NCI-H1436 (cell line): ENCODE measurements at places on chromosomes 5 and 9.

DNA sequence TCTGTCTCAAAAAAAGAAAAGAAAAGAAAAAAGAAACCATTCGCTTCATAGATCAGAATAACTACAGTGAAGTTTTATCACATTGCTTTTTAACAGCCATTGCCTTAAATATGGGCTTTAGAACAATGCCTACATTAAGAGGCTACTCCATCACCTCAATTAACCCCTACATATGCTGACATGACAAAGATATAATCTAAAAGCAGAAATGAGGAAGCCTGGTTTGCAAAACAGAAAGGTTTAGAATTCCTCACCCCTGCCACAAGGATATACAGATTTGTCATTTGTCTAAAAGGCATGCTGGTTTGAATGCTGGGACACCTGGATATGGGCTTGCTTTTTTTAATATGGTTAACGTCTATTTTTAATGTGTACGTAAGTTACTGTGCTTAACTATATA is 1353.0 kb upstream of the C9orf72 start:
- DNase-seq = no peak

GRCh38 chr5:166991601-166992000 is 1299.8 kb upstream of the WWC1 start:
- no peak for DNase-seq

- DNase-seq = no peak
Observed at GRCh38 chr9:8492024-8492423, 692.4 kb upstream of the DMAC1 start.

GRCh38 chr5:25892211-25892610 is 1146.2 kb downstream of the CDH9 start:
- DNase-seq = no peak

- DNase-seq = no peak
Observed at GRCh38 chr5:80725446-80725845, 70.7 kb upstream of the DHFR start.

- no peak for DNase-seq
Observed at GRCh38 chr5:73367650-73368049, 80.9 kb downstream of the FOXD1 start.

- no peak for DNase-seq
Observed at GRCh38 chr9:131500377-131500776, 2.3 kb upstream of the POMT1 start.

GRCh38 chr9:33446240-33446945 is 1.0 kb downstream of the AQP3 start:
- no peak for DNase-seq

DNA sequence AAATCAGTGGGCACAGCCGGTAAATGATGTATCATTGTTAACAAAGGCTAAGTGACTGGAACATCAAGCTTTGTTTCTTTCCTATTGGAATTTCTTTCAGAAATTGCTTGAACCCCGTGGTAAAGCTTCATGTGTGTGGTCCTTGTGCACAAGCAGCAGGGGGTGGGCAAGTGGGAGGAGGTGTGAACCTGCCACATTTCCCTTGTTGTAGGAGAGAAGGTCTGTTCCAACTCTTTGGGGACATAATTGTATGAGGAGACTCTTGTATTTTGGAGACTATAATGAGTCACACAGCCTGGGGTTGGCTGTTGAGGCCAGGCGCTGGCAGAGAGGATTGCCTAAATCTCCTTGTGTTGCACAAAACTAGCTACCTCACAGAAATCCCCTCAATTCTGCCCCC is 620.5 kb downstream of the IRX1 start:
- no peak for DNase-seq

DNA sequence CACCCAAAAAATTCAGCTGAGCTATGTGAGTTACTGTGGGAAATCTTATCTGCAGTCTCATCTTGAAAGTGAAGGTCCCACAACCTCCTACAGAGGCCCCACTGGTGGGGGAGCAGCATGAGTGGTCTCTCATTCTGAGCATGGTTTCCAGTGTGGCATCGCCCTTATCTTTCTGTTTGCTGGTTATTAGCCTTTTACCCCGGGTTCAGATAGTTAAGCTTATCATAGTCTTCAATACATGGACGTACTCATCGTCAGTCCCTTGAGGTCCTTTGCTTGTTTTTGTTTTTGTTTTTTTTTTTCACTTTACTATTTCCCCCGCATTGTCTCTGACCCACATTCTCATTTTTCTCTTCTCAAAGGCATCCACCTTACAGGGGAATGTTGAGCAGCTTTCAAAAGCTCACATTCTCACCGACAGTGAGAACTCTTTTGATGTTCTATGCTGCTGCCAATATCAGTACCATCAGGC is 7.7 kb upstream of the HAVCR2 start:
- no peak for DNase-seq

DNA sequence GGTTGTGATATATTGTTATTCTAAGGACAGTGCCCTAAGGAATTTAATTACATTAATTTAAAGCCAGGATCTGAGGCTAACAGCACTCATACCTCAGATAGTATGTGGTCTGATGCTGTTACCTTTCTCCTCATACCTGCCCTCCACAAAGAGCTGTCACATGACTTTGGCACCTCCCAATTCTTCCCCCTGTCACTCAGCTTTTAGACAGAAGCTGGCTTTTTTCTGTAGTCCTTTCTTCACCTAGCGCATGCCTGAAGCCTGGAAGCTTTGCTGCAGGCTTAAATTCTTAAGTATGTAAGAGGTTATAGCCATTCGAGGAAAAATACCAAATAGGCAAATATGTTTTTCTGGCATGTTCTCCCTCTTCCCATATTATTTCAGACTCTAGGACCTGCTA is 61.0 kb upstream of the ADAMTS19 start:
- DNase-seq = no peak

GRCh38 chr9:78573205-78573604 is 276.3 kb downstream of the PSAT1 start:
- no peak for DNase-seq

DNA sequence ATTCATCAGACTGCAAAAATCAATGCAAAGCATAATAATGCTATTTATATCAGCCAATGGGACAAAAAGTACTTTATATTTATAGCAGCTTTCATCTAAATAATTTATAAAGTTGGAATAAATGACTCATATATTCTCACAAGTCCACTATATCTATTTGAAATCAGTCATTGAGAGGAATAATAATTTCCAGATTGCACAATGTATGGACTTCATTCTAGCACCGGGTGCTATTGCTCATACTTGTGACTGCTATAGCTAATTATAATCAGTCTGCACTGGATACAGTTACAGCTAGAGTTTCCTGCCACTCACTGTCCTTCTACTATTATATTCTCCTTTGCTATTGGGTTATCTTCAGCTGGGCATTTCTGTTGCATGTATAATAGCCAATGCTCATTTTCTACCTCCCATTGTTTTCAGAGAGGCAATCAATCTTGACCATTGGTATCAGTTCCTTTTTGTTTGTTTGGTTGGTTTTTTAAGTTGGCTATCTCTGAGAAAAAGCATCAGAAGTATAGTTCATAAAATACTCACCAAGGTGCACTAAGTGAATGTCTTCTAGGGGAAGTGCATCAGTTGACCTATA is 1.9 kb downstream of the CDH18 start:
- no peak for DNase-seq

GRCh38 chr5:151896031-151896691 is 28.5 kb downstream of the GLRA1 start:
- no peak for DNase-seq

- no peak for DNase-seq
Observed at GRCh38 chr5:74382123-74382855, 258.2 kb downstream of the ENC1 start.

DNA sequence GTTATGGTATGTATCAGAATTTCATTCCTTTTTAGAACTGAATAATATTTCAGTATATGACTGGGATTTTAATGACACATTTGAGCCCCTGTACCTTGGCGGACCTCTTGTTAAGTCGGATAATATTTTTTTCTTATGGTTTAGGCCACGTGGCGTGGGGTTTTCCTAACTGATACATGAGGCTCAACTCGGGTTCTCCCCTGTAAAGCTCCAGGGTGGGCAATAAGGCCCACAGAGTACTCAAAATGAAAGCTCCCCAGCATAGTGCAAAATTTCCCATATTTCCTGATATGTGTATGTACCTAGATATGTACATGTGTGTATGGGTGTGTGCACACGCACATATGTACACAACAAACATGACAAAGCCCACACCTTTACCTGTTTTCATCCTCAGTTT is 24.5 kb downstream of the TICAM2 start:
- no peak for DNase-seq

DNA sequence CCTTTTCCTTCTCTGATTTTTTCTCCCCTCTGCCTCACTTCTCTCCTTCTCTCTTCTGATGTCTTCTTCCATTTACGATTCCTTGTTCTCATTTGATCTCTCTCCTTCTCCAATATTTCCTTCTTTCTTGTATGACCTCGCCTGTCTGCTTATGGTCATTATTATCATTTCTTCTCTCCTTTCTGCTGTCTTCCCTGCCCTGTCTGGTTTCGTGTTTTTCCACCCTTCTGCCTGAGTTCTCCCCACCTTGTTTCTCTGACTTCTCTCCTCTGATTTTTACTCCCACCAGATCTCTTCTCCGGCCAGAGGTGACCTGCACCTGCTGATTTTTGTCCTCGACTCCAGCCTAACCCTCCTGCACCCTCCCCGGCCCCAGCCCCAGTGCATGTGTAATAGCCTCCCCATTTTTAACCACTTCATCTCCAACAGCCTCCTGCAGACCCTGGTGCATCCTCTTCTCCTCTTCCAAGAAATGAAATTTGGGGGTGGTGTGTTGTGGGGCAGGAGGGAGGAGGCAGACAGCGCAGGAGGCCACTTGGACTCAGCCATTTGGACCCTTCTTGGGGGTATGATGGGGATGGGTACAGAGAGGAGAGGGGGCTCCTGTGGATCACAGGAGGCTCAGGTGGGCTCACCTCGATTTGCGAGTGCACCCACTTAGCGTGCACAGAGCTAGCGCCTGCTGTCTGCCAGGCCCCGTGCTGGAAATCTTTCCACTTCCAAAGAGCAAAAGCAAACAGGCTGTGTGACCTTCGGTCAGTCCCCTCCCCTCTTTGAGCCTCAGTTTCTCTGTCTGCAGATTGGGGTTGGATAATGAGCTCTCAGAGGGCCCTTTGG is 32.5 kb downstream of the GSN start:
- no peak for DNase-seq

- no peak for DNase-seq
Observed at GRCh38 chr5:83396662-83397061, 74.9 kb upstream of the VCAN start.
